ENCODE measurements at places on chromosomes 3 and 15.
A peak's percentile ranks its signal among the peaks of the same experiment; 100 is the strongest.

- DNase-seq = peak; percentile 97
These were observed 15.0 kb upstream of the PLD1 start for GRCh38 chr3:171825222-171825828.

DNA sequence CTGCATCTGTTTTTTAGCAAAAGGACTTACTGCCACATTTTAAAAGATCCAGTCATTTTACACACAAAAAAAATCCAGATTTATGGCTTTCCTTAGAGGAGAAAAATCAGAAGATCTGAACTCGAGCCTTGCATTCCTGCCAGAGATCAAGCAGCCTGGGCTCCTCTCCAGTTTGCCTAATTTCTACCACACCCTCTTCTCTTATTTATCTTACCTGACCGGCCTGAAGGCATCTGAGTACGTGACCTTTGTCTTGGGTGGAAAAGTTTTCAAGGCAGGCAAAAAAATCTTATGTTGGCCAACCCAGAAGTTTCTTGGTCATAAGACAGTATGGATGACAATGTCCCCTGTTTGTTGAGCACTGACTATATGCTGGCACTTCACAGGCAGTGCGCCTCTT, 60.3 kb downstream of the CHRD start:
- DNase-seq = no peak

- DNase-seq = peak; percentile 79
These were observed 67.1 kb downstream of the MB21D2 start for GRCh38 chr3:192850451-192850981.

- DNase-seq = peak; percentile 47
These were observed 190.7 kb downstream of the TNIK start for GRCh38 chr3:171269542-171269941.

GRCh38 chr15:74505837-74506514, 35.0 kb upstream of the ARID3B start:
- no peak for DNase-seq

DNA sequence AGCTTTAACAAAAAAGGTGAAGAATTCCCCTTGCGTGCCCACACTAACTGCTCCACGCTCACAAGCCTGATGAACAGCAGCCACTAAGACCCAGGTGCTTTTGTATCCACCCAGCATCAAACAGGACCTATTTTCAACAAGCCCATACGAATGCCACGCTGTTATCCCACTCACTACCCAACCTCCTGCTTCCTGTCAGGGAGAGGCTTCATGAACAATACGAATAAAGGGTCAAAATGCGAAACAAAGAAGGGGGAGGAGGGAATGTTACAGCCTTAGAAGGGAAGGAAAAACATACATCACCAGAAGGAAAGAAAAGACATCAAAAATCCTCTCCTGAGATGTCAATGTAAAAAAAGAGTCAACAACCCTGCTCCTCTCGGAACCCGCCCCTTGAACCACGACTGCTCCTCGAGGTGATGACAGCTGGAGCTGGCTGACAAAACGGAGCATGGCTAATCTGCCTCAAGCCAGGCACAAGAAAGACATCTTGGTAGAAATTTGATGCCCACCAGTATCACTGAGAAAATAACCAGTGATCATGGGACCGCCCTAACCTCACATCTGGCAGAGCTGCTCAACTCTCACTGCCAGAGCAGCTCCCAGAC, 9.7 kb downstream of the ERC2 start:
- no peak for DNase-seq

DNA sequence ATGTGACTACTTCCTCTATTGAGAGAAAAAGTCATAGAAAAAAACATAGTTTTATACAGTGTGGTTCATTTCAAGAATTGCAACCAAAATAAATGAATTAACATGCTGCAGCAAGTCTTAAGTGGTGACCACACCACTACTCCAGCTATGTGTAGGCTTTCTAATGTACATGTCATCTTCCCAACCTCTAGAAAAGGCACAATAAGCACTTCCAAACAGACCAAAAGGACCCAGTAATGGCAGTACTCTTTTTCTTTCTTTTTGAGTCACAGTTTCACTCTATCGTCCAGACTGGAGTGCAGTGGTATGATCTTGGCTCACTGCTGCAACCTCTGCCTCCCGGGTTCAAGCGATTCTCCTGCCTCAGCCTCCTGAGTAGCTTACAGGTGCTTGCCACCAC, 219.3 kb upstream of the KBTBD8 start:
- DNase-seq = no peak

DNA sequence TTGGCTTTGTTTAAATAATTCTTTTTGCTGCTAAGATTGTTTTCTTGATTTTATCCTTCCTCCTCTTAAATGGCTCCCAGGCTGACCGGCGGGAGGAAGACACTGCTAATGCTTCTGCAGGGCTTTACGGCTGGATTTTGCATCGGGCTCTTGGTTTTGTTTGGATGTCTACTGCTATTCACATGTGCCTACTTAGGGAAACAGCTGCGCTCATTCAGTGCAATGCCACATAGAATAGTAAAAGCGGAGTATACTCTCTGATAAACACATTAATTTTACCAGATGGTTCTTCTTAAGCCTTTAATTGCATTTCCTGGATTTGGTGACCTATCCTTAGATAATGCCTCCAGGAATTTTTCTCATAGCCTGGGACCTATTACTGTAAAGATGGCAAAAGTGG, 146.6 kb downstream of the THSD4 start:
- no peak for DNase-seq

GRCh38 chr15:93052090-93052879, 36.7 kb downstream of the RGMA start:
- no peak for DNase-seq

DNA sequence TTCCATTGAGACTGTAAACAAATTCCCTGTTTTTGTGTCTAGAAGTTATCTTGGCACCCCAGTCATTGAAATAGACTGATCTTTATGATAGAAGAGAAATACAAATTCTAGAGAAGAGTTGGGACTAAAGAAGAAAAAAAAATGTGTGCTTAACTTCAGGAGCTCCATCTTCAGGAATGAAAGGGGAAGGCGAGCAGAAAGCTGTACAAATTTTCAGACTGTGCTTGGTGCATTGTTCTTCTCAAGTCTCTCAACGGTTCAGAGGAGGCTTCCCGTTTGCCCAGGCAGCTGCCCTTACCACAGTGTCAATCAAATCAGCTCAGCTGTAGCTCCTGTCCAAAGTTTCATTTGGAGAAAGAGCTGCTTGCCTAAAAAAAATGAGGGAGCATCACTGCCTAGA, 41.7 kb downstream of the OXSM start:
- no peak for DNase-seq

GRCh38 chr15:58632789-58633188, 116.7 kb downstream of the ADAM10 start:
- DNase-seq = no peak

GRCh38 chr3:46923559-46924350, 46.2 kb downstream of the PTH1R start:
- DNase-seq = peak; percentile 52

- DNase-seq = no peak
These were observed 97.4 kb upstream of the KLF13 start for GRCh38 chr15:31228980-31229826.

All from inflammatory macrophage treated with lipopolysaccharide for 4 hours (primary cell).